GM12891 (cell line): ENCODE measurements at places on chromosomes 2 and 18.
A peak's percentile ranks its signal among the peaks of the same experiment; 100 is the strongest.

- DNase-seq, result no peak
Measured at GRCh38 chr2:109597283-109597682, 16.5 kb downstream of the SEPTIN10 start.

DNA sequence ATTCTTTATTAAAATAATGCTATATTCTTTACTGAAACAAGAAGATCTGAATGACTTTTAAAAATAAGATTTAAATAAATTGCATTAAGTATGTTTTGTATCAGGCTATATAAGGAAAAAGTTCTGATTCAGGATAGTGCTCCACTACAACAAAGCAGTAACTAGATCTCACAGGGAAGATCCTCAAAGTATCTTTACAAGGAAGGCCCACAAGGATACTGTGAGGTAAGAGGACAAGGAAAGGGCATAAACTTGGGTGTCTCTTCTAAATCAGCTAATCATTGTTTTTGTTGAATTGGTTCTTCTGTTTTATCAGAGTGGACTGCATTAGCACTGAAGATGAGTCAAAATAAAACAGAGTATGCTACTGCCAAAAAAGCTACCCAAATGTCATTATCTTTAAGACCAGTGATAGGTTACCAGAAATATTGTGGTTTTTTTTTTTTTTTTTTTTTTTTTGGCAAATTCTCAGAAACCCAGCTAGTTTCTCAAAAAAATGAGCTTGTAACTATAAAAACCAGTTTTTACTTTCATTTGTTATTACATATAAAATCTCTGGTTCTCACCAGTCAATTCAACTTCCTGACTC lies 160.9 kb downstream of the BAZ2B start:
- DNase-seq, result no peak

DNA sequence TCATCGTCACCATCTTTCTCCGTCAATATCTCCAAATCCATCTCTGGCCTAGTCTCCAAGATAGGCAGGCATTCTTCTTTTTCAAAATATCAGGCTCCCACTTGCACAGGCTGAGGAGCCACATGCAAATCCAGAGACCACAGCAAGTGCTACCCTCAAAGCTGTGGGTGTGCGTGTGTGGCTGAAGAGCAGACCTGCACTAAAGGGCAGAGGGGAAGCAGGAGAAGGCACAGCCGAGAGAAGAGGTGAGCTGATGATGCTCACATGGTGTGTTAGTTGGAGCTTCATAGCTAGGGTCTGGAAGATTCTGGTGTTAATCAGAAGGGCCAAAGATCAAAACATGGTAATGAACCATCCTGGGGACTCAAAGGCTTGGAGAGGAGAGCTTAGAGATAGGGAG lies 3.8 kb downstream of the SPEG start:
- no peak for DNase-seq

DNA sequence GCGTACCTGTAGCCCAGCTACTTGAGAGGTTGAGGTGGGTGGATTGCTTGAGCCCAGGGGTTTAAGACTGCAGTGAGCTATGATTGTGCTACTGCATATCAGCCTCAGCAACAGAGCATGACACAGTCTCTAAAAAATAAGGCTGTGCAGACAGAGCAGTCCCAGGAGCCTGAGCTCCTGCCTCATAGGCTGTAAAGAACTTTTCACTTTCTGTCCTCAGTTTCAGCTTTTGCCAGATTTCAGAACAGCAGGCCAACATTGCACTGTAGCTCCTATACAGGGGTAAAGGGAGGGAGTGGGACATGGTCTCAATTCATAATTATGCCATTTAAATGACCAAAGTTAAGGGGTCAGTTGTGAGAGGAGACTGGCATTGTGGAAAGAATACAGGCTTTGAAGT lies 150.6 kb downstream of the GALNT1 start:
- no peak for DNase-seq

- DNase-seq, result no peak
Measured at GRCh38 chr2:35503311-35503710, 852.3 kb upstream of the CRIM1 start.

DNA sequence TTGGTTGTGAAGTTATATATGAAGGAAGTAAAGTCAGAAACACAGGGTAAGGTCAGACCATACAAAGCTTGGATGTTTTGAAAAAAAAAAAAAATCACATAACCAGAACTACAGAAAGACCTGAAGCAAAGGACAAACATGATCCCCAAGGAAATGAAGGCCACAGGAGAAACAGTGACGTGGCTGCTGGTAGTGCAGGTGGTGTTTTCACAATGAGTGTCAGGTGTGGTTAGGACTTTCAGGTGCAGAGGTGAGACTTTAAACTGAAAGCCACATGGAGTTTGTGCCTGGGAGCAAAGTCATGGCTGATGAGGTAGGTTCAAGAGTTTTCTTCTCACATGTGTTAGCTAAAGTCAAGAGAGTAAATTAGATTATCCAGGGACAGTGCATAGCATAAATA lies 270.7 kb downstream of the PIEZO2 start:
- DNase-seq, result peak; percentile 41

DNA sequence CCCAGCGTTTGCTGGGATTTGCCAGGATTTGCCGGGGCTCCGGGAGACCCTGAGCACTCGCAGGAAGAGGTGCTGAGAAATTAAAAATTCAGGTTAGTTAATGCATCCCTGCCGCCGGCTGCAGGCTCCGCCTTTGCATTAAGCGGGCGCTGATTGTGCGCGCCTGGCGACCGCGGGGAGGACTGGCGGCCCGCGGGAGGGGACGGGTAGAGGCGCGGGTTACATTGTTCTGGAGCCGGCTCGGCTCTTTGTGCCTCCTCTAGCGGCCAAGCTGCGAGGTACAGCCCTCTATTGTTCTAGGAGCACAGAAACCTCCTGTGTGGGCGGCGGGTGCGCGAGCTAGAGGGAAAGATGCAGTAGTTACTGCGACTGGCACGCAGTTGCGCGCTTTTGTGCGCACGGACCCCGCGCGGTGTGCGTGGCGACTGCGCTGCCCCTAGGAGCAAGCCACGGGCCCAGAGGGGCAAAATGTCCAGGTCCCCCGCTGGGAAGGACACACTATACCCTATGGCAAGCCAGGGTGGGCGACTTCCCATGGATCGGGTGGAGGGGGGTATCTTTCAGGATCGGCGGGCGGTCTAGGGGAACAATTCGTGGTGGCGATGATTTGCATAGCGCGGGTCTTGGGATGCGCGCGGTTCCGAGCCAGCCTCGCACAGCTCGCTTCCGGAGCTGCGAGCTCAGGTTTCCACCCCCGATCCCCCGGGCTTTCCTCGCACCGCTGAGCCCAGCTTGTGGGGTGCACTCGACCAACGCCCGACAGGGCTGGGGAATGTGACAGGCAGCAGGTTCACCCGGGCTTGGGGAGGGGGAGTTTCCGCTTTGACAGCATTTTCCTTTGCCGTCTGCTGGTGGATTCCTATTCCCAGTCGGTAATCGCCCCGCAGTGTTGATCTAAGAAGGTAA lies 2.8 kb downstream of the ONECUT2 start:
- no peak for DNase-seq

- no peak for DNase-seq
Measured at GRCh38 chr18:1652018-1652417, 747.3 kb downstream of the ADCYAP1 start.

DNA sequence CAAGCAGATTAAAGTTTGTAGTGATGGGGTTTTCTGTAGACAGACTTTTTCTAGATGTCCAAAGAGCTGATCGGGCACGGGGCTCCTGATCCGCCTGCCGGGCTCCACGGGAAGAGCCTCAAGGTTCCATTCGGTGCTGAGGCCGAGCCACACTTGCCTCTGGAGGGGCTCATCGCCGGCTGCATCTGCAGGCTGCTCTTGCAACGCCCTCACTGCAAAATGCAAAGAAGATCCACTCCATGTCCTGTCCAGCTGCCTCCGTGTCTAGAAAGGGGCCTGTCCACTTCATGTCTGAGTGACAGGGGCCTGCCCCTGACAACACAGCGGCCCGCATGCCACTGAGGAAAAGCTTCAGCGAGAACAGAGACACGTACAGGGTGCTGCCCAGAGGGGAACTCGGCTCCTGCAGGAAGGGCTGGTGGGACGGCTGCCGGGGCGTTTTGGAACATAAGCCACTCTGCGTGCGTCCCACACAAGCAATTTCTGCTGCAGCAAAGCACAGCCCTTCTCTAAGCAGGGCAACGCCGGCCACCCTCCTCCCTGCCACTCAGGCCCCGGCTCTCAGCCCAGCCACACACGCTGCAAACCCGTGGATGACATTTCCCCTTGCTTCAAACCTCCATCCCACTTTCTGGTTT lies 53.6 kb upstream of the CTDP1 start:
- DNase-seq, result no peak

DNA sequence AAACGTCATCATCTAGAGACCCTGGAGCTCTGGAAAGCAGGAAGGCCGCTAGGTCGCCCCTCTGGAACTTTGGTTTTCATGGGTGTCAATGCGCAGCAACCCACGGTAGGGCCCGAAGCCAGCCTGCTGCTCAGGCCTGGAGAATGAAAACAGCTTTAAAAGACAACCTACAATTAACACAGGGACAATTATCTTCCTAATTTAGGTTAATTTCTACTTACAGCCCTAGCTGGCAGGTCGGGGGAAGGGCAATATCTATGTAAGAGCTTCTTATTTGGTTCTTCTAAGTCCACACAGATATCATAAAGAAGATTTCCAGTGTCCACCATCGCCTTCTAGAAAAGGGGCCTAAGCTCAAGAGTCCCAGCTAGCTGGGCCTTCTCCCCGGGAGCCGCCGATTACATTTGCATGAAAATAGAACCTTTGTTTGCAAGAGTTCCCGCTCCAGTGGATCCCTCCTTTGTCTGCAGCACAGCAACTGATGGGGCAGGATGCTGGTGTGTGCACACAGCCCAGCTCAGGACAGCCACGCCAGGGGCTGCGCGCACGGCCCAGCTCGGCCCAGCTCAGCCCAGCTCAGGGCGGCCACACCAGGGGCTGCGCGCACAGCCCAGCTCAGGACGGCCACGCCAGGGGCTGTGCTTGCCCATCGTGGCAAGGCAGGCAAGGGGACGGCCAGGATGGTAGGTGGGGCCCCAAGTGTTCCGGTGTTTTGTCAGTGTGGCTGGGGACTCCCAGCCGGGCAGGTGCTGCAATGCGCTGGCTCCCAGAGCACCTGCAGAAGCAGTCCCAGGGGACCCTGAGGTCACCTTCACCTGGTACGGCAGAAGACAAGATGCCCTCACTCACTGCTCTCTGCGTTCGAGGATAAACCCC lies 109.1 kb downstream of the HDAC4 start:
- no peak for DNase-seq

DNA sequence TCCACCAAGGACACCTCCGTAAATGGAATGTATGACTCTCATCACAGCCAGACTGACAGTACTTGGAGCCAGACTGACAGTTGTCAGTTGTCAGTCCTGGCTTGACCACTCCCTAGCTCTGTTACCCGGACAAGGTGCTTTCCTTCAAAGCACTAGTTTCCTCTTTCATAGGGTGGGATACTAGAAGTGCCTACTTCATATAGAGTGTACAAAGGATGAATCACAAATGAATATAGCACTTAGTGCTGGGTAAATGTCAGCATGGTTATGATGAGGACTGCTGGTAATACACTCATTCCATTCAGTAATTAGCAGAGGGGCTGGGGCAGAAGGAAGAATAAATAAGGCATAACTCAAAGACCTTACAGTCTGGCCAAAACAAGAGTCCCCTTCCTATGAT lies 91.4 kb downstream of the ARL4C start:
- no peak for DNase-seq

DNA sequence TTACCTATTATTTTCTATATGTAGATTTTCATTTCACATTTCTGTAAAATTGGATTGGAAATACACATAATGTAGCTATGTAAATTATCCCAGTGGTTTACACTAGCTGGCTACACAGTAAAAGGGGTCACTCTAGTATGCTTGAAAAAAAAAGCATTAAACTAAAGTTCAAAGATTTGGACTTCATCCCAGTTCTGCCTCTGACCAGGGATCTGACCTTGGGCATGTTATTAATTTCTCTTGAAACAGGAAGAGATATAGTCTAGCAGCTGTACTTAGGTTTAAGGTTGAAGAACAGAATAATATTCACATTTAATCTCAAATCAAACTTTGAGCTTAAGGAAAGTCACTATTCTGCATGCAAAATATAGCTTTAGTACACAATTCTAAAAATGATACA lies 64.5 kb upstream of the RPE start:
- no peak for DNase-seq

DNA sequence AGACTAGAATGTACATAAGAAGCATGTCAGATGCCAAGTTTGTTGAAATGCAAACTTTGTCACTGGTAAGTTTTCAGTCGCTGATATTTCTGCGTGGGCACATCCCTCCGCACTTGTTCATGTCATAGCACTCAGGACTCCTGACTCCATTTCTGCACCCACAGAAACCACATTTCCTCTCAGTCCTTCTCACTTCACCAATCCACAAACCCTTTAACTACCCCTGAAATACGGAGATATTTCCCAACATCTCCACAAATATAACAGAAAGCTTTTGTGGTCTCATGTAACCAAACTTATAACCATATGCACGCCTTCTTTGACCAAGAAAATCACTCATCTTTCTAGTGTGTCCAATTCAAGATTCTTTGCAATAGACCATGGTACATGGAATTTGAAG lies 276.9 kb upstream of the ERBB4 start:
- no peak for DNase-seq

DNA sequence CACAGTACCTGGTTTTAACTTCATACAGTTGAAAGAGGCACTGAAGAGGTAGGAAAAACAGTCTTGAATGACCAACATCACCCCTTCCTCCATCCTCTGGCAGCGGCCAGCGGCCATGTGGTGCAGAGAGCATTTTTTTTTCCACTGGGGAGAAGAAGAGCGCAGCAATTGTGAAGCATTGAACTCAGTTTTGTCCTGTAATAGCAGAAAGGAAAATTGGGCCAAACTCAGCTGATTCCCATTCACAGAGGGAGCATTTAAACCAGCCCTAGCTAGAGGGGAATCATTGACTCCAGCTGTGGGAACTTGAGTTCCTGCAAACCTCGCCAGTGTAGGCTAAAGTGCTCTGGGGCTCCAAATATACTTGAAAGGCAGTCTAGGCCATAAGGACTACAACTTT lies 316.6 kb upstream of the CHST9 start:
- no peak for DNase-seq

- DNase-seq, result no peak
Measured at GRCh38 chr18:64528646-64529045, 379.8 kb upstream of the LINC00305 start.

GRCh38 chr2:53744395-53745065 lies 23.1 kb upstream of the CHAC2 start:
- DNase-seq, result no peak

GRCh38 chr2:192197357-192197756 lies 2.6 kb upstream of the TMEFF2 start:
- no peak for DNase-seq

DNA sequence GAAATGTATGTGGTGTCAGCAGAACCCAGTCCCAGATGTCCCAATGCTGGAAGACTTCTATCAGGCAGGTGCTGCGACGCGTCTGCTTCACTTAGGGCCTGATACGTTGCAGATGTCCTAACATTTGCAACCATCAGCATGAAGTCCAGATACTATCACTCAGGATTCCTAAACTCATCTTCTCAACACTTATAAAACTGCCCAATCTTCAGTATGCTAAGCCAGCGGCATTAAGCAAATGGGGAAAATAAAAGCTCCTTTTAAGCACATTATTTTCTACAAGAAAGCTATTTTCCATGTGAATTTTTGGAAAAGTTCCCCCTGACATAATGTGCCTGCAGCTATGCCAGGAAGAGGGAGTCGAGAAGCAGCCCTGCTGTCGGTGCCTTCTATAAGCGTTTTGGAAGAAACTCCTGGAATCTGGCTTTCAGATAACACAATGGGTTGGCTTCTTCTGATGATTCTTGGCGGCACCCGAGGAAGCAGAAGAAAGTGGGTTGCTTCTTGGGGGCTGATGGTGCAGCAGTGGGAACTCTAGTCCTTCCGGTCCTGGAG lies 60.7 kb upstream of the ITGA6 start:
- no peak for DNase-seq

- DNase-seq, result no peak
Measured at GRCh38 chr2:218849721-218850120, 9.9 kb upstream of the WNT6 start.
